HCT116 (cell line): ENCODE measurements at places on chromosomes 4 and X.

DNA sequence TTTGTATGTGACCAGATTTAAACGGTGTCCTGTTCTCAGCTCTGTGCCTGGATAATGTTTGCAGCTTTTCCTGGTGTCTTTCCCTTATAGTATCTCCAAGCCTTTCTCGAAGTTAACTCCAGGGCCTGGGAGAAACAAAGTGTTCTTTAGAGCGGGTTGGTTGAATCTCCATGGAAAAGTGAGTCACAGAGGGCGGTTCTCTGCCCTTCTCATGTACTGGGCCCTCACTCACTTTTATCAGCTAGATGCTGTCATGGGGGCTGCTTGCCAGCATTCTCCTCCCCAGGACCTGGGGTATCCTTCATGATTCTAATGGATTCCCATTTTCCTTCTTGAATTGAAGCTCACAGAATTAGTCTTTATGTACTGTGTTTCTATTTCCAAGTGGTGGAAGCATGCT lies 46.1 kb upstream of the MAGEC2 start:
- no peak for DNase-seq

- DNase-seq = no peak
Measured at GRCh38 chrX:78831523-78831922, 84.0 kb downstream of the LPAR4 start.

DNA sequence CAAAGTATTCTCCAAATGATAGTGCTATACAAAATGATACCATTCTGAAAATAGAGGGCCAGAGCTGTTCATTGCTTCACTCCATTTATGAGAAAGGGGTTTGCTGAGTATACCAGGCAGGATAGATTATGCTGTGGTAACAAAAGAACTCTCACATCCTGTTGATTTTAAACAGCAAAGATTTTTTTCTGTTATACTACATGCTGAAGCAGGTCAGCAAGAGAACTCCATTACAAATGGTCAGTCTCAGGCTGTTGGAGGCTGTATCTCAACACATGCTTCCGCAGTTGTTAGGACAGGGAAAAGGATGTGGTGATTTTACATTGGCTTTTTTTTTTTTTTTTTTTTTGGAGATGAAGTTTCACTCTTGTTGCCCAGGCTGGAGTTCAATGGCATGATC lies 13.7 kb upstream of the KLHL5 start:
- DNase-seq = no peak

DNA sequence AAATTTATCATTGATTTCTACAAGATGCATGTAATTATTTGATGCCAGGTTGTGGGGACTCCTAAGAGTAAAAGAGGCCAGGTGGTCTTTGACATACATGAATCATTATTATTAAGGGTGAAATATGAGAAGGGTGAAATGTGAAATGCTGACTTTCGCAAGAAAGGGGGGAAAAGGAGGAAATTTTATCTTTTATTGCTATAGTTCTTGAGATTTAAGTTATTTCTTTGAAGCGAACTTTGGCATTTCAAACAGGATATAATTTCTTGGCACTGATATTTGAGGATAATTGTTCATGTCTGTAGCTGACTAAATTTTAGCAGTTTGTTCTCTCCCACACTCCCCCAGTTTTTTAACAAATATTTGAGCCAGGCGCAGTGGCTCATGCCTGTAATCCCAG lies 80.1 kb downstream of the TMEM131L start:
- no peak for DNase-seq

DNA sequence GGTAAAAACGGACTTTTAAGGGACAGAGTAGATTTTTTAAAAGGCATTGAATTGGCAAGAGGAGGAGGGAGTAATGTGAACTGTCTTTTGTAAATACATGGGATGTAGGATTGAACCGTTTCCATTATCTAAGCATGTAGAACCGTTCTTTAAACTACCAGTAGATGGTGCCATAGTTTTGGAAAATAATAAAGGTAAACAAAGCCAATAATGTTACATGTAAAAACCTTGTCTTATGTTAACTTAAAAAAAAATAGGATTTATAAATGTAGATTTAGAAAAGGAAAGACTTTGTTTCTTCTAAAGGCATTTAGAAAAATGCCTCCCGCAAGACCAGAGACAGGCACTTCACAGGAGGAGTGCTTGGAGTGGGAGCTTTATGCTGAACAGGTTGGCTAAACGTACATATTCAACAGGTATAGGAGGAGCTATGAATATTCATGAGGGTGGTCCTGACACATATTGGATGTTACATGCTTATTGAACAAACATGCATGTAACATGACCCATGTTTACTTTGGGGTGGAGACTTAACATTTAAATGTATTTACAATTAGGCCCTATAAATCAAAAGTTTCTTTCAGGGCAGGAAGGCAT lies 45.5 kb upstream of the FAM241A start:
- DNase-seq = peak; percentile 61

GRCh38 chrX:139206914-139207313 lies 323.6 kb upstream of the F9 start:
- DNase-seq = no peak

GRCh38 chr4:54872261-54872660 lies 214.5 kb downstream of the KIT start:
- no peak for DNase-seq

DNA sequence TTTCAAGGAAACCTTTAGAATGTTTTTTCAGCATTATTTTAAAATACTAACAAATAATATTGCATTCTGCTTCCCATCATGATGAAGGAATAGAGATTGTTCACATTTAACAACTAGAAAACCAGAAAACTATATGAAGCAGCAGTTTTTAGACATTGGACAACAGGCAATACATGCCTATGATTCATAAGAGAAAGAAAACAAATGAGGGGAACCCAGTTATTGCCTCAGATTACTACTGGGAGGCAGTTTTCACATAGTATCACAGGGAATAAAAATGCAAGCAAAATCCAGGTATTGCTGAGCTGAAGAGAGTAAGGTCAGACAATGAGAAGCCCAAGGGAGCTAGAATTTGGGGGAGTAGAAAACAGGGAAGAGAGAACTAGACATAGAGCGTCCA lies 373.6 kb downstream of the MAPK10 start:
- no peak for DNase-seq

- no peak for DNase-seq
Measured at GRCh38 chrX:25079020-25079419, 63.3 kb upstream of the ARX start.

- no peak for DNase-seq
Measured at GRCh38 chrX:91434351-91435168, at the start of gene PABPC5. PABPC5 (plus strand) TSS chrX:91434839; CDS start chrX:91435578, 739 bp downstream.

GRCh38 chr4:138710297-138710696 lies 305.3 kb upstream of the NOCT start:
- no peak for DNase-seq

DNA sequence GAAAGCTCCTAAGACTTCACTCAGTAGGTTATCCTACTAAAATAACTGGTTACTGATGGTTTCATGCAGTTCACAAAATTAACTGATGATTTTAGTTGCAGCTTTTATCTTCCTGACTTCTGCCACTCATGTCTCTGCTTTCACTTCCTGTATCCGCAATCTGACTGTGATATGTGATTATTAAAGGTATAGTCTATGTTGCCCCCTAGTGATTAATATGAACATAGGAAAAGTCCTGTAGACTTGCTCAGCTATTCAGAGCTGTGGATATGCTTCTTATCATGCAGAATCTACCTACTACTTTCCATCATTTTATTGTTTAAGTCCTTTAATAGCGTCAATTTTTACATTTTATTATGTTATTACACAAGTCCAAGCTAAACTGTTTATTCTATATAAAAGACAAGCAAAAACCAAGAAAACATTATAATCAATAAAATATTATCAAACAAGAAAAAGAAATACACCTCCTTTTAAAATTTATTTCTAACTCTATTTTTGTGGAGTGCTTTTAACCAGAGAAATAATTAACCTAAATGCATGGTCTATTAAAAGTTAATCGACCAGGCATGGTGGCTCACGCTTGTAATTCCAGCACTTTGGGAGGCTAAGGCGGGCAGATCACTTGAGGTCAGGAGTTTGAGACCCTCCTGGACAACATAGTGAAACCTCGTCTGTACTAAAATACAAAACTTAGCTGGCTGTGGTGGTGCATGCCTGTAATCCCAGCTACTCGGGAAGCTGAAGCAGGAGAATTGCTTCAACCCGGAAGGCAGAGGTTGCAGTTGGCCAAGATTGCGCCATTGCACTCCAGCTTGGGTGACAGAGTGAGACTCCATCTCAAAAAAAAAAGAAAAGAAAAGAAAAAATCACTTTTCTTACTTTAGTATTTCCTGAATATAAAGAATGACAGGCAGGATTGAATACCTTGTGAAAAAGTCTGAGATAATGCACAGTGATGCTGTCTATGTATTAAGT lies 40.4 kb upstream of the TLR2 start:
- peak; percentile 46 for DNase-seq

DNA sequence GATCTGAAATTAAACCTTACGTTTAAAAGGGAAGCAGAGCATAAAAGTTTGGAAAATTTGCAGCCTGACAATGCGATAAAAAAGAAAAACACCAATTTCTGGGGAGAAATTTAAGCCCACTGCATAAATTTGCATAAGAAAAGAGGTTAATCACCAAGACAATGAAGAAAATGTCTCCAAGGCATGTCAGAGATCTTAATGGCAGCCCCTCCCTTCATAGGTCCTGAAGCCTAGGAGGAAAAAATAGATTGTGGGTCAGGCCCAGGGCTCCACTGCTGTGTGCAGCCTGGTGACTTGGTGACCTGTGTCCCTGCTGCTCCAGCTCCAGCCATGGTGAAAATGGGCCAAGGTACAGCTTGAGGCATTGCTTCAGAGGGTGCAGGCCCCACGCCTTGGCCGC lies 264.0 kb upstream of the CT83 start:
- DNase-seq = no peak

- no peak for DNase-seq
Measured at GRCh38 chr4:70754990-70755688, 33.4 kb downstream of the RUFY3 start.
